MV-4-11 (cell line): ENCODE measurements at places on chromosomes 6 and 20.

DNA sequence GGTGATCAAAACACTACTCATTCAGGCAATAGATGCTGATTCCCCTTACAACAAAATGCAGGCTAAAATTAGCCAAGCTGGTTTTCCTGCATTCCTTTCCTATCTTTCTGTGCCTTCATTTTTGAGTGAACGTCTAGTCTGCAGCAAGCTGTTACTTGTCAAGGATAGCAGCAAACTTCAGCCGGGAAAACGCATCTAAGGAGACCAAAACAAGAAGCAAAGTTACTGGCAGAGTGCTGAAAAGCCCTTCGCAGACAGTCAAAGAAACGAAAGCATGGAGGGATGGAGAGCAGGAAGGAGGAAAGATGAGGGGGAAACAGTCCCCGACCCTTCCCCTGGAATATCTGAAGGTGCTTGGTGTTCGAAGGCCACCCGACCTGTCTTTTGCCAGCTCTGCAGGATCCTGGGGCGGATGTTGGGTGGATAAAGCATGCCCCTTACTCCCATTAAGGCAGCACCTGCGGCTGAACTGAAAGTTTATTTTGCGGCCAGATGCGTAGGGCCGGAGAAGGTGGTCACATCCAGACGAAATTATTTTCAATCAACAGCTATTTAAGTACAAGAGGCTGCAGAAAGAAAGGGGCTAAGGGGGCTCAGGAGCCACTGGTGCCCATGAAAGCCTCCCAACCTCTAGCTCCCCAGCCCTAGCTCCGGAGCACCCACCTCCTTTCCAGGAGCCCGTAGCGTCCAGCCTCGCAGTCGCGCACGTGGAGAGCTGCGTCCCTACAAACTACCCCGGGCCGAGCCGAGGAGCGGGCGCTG lies 538 bp downstream of the FERMT1 start:
- DNase-seq = no peak

GRCh38 chr20:62236766-62237513 lies 1.4 kb upstream of the OSBPL2 start:
- no peak for DNase-seq

GRCh38 chr6:153131037-153131981 lies at the start of gene RGS17:
Gene RGS17, minus strand, starts transcription at chr6:153131282. Its CDS starts 87,264 bp downstream, at chr6:153044018.
- DNase-seq = no peak

GRCh38 chr6:167350275-167350696 lies 25.4 kb downstream of the TTLL2 start:
- DNase-seq = no peak

- DNase-seq = no peak
These were observed 511.5 kb upstream of the CITED2 start for GRCh38 chr6:139885909-139886308.

GRCh38 chr20:47665221-47665991 lies 119.9 kb downstream of the SULF2 start:
- DNase-seq = no peak

DNA sequence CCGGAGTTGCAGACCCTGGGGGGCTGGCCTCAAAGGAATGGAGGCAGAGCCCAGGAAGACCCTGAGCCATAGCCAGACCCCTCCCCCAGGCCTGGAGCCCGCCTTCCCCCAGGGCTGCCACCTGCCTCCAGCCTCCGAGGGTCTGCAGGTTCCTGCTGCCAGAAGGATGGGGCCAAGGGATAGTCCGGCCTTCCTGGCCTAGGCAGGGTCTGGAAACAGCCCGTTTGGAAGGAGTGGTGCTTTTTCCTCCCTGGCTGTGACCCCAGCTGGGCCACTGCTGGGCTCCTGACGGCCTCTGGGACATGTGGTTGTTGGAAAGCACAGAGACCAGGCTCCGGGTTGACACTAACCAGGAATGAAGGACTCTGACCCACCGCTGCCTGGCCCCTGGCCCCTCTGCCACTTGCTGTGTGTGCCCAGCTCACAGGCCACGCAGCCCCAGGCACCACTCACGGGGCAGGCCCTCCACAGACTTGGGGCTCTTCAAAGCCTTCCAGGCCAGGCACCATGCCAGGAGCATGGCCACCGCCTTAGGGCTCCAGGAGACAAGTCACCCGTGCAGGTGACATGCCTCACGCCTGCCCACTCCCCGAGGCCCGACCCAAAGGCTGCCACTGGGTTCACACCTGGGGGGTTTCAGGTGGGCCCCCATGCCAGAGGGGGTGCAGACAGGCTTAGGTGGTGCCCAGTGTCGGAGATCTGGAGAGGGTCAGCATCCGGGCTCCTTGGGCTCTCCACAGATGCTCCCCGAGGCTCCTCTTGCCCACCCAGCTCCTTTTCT lies 3.9 kb upstream of the LAMA5 start:
- DNase-seq = no peak

- DNase-seq = no peak
These were observed 29.8 kb downstream of the DAAM2 start for GRCh38 chr6:39821742-39822532.

- DNase-seq = no peak
These were observed 57.8 kb upstream of the MRPS10 start for GRCh38 chr6:42275376-42276033.

DNA sequence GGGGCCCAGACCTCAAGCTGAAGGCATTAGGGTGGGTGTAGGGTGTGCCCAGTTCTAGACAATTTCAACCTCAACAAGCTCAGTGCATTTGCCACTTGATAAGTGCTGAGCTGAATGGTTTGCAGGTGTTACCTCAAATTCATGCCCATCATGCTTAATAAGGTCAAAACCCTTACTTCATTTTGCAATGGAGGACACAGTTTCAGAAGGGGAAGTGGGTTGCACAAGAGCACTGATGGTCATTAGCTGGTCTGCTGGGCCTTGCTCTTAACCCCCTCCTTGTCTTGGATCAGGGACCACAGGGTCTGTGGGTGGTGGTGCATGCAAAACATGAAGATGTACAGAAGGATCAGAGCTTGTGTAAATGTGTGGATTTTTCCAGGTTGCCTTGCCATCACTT lies 71.0 kb upstream of the SIRPA start:
- DNase-seq = peak; percentile 71

GRCh38 chr20:24027229-24027628 lies 38.6 kb upstream of the GGTLC1 start:
- DNase-seq = peak; percentile 67

DNA sequence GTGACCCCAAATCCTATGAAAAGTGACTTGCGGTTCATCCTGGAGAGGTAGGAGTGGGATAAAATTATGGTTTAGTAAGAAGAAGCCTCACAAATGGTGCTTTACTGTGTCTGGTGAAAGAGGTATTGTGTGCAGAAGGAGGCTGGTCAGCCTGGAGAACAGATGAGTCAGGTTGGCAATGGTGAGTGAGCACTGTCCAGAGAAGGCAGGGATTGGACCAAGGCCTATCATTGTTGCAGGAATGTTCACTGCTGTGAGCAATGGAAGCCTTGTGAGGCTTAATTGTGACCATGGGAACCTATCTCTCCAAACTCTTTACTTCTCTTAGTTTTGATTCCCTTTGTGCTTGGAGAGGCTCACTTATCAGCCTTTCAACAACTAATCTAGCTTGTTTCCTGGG lies 89.0 kb upstream of the KCNK16 start:
- no peak for DNase-seq

DNA sequence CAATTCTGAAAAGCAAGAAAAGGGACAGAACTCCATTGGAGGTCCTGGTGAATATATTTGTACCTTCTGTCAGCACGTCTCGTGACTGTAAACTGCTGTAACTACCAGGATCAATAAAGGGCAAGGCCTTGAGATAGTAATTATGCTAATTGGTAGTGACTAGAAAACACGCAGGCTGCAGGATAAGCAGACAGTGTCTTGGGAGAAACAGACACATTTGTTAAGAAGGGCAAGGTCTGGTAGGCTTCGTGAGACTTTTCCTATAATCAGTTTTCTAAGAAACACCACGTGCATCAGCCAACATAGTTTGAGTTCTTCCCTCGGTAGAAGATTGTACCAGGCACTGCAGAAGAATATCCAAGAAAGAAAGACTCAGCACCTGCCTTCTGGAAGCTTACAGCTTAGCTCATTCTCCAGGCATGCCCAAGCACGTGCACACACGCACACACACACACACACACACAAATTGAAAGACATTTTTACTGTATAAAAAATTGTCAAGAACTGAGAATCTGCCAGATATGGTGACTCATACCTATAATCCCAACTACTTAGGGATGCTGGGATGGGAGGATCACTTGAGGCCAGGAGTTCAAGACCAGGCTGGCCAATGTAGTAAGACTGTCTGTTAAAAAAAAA lies 167.0 kb upstream of the SASH1 start:
- DNase-seq = no peak

- DNase-seq = no peak
These were observed 1.6 kb downstream of the PGBD1 start for GRCh38 chr6:28282926-28283325.

- DNase-seq = peak; percentile 99
These were observed 921.9 kb upstream of the EYS start for GRCh38 chr6:66628917-66629316.
